ENCODE measurements at places on chromosomes 1 and 21.
A peak's percentile ranks its signal among the peaks of the same experiment; 100 is the strongest.

DNA sequence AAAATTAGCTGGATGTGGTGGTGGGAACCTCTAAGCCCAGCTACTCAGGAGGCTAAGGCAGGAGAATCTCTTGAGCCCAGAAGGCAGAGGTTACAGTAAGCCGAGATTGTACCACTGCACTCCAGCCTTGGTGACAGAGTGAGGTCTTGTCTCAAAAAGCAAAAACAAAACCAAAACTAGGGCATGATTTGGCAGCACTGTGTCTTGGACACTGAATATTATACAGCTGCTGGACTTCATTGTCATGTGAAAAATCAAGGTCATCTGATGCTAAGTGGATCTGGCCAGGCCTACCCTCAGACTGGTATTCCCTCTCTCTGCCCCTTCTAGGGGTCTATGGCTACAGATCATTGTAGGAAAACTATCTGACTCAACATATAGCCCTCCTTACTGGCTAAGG is 55.2 kb upstream of the MRPS6 start:
- DNase-seq = no peak

DNA sequence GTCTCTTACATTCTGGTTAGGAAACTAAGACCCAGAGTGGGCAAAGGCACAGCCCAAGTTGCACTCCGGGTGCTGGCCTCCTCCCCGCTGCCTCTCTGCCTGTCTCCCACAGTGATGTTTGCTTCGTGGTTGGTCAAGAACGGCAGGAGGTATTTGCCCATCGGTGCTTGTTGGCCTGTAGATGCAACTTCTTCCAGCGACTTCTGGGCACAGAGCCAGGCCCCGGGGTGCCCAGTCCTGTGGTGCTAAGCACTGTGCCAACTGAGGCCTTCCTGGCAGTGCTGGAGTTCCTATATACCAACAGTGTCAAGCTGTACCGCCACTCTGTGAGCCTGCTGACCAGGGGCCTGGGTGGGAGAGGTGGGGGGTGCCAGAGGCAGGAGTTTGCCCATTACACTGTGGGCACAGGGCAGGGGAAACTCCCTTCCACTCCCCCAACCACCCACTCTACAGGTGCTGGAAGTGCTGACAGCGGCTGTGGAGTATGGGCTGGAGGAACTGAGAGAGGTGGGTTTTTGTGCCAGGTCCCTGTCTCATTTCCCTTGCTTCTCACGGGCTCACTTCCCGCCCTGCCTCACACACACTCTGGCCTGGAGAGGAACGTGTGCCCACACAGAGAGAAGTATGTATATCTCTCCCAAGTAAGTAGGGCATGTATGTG is 1.9 kb downstream of the BTBD19 start:
- DNase-seq = peak; percentile 66

GRCh38 chr1:78492386-78492950 is 1.7 kb downstream of the PTGFR start:
- DNase-seq = no peak

DNA sequence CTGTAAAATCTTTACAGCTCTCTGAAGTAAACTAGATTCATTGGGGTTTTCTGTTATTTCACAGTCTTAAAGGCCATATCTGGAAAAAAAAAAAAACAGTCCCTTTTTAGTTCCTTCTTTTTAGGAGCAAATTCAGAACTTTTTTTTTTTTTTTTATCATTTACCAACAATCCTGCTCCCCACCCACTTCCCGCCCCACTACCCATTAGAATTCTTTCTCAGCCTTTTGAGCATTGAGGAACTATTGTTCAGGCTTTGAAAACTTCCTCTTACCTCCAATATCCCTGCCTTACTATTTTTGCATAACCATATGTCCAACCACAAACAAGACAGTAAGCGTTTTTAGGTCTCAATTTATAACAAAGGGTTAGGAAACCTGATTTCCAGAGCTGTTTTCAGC is 330.1 kb downstream of the PLPP3 start:
- DNase-seq = no peak

- no peak for DNase-seq
These were observed 347.5 kb downstream of the VAV3 start for GRCh38 chr1:107617456-107617855.

- DNase-seq = no peak
These were observed 3.2 kb downstream of the SLC1A7 start for GRCh38 chr1:53138991-53139884.

- no peak for DNase-seq
These were observed 25.1 kb downstream of the USP24 start for GRCh38 chr1:55190109-55190508.

GRCh38 chr1:212651521-212651920 is 43.0 kb downstream of the ATF3 start:
- DNase-seq = no peak

GRCh38 chr21:39319251-39319756 is 5.9 kb upstream of the BRWD1 start:
- DNase-seq = no peak

DNA sequence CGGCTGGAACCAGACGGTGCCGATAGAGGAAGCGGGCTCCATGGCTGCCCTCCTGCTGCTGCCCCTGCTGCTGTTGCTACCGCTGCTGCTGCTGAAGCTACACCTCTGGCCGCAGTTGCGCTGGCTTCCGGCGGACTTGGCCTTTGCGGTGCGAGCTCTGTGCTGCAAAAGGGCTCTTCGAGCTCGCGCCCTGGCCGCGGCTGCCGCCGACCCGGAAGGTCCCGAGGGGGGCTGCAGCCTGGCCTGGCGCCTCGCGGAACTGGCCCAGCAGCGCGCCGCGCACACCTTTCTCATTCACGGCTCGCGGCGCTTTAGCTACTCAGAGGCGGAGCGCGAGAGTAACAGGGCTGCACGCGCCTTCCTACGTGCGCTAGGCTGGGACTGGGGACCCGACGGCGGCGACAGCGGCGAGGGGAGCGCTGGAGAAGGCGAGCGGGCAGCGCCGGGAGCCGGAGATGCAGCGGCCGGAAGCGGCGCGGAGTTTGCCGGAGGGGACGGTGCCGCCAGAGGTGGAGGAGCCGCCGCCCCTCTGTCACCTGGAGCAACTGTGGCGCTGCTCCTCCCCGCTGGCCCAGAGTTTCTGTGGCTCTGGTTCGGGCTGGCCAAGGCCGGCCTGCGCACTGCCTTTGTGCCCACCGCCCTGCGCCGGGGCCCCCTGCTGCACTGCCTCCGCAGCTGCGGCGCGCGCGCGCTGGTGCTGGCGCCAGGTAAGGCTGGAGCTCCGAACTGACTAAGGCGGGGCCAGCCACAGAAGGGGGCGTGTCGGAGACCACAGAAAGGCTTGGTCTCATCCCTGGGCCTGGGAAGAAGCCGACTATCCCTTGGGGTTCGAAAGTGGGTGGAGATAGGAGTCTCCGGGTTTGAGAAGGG is 486 bp downstream of the SLC27A3 start:
- no peak for DNase-seq

DNA sequence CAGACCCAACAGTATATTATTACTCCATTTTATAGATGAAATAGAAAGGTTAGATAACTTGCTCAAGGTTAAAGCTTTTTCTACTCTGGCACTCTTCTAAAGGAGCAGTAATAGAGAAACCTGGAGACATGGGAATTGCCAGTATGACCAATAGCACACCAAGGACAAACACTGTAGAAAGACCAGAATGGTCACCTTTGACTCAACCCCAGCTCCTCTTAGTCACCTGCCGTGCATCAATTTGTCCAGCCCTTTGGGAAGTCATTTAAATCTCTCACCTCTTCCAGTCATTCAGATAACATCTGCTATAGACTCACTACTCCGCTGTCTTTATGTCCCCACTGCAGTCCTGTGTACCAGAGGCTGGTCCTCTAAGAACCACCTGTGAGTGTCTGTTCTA is 23.9 kb upstream of the SLC44A3 start:
- no peak for DNase-seq

DNA sequence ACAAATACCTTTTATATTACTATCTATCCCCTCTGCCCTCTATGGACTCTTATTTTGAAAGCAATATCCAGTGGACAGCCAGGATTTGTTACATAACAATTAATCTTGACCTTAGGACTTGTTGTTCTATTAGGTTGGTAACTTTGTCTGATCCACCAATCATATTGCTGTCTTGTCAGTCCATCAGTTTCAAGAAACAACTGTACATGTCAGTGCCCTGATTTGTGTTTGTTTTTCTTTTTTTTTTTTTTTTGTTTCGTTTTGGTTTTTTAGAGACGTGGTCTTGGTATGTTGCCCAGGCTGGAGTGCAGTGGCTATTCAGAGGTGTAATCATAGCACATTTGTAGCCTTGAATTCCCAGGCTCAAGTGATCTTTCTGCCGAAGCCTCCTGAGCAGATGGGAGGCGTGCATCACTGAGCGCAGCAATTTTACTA is 1.5 kb upstream of the SCP2 start:
- no peak for DNase-seq

GRCh38 chr1:245290836-245291235 is 136.1 kb downstream of the KIF26B start:
- no peak for DNase-seq

DNA sequence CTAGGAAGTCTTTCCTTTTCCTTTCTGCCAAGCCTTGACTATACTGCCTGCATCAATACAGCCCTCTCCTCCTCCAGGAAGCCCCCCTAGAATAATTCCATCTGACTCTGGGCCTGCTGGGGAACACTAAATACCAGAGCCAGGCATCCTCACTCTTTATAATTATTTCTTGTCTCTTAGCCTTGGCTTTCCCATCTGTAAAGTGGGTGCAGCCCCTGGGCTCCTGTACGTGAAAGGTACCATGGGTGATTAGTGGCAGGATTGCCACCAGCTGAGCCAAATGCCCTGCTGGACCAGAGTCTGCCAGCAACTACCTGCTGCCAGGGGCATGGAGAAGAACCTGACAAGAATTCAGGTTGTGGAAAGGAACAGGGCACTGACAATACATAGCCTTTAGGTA is 58.7 kb downstream of the LGR6 start:
- DNase-seq = no peak

GRCh38 chr1:193569096-193569982 is 382.9 kb upstream of the B3GALT2 start:
- no peak for DNase-seq

DNA sequence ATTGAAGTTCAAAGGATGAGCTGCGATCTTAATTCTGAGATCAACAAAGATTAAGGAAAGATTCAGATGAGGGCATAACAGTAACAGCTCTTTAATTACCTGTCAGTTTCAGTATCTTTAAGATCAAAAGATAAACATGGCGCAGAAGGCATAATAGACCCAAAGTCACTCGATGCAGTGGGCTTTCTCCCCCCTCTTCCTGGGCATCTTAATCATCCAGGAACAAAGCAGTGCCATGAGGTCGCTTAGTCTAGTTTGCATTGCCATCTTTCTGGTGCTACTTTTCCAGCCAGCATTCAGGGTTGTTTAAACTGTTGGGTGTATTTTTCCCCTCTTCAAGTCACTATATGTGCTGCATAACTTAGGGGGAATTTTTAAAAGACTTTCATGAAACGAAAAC is 72.3 kb downstream of the HUNK start:
- no peak for DNase-seq

- peak; percentile 56 for DNase-seq
These were observed 6.9 kb upstream of the IL22RA1 start for GRCh38 chr1:24149866-24150233.

DNA sequence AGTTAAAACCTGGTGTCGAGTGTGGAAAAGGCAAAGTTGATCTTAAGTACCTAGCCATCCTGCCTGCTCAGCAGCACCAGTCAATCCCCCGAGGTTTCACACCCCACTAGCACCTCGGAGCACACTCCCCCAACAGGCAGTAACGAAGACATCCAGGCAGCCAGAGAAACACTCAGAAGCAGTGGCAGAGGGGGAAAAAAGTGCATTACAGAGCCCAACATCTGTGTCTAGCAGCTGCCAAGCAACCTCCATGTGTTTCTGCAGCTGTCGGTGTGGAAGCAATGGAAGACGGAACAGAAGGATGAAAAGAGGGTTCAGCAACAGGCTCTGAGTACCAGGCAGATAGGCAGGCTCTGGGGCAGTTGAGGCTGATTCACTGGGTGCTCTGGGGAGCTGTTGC is 73.4 kb upstream of the PROX1 start:
- DNase-seq = no peak

DNA sequence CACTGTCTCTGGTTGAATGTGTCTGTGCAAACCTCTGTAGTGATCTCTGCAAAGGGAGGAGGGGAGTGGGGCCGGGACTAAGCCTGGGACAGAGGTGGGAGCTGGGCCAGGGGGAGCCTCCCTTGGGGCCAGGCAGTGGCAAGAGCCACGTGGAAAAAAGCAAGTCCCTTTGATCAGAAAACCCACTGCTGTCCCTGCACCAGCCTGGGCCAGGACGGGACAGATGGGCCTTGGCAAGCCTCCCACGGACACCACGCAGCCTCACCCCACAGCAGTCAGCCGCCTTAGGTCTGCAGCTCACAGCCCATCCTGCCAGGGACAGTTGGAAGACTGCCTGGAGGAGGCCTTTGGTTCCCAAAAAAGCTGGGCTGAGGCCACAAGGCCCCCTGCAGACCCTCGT is 11.7 kb upstream of the TRAPPC10 start:
- DNase-seq = no peak

- DNase-seq = no peak
These were observed 616 bp upstream of the LAX1 start for GRCh38 chr1:203764105-203765028.

DNA sequence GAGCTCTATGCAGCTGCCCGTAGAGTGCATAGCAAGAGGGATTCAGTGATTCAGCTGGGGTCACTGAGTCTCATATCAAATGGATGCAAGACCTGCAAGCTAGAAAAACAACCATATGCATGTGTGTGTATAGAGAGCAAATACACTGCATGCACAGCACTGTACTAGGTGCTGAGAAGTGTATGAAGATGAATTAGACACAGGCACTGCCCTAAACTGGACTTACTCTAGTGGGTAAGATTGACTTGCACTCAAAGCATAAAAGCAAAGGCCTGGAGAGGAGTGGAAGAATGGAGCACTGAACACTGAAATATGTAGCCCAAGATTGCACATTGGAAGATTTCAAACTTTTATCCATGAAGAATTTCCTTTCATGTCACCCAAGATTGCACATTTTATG is 5.5 kb upstream of the GBP1 start:
- DNase-seq = no peak

DNA sequence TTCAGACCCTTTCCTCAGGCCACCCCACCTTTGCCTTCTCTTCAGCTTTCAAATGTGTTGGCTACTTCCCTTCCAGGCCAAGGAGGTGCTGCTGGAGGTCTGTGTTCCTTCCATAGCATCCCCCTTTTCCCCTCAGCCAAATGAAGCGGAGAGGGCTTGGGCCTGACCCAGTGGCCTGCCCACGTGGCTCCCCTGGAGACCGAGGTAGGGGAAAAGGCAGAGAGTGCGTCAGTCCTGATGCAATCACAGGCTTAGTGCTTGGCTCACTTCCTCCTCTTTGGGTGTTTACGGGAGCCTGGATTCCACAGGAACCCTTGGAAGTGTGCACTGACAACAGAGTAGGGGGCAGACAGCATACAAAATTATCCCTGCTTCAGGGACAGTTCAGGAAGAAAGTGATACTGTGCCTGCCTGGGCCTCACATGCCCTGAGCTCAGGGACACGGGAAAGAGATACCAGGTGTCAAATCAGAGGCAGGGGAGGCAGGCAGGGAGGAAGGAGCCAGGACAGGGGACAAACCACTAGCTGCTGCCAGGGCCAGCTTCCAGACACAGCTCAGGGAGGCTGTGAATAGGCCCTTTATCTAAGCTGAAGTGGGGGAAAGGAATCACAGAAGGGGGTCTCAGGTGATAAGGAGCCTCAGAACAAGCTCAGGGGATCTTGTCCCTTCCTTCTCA is 16.6 kb upstream of the PTP4A2 start:
- no peak for DNase-seq

- no peak for DNase-seq
These were observed 2.3 kb downstream of the VPS26C start for GRCh38 chr21:37264808-37265207.

GRCh38 chr21:45146801-45147200 is 72.4 kb downstream of the ADARB1 start:
- no peak for DNase-seq

- DNase-seq = no peak
These were observed 9.9 kb downstream of the SNRPE start for GRCh38 chr1:203871114-203871880.

GRCh38 chr1:155011437-155012025 is 8.9 kb downstream of the ZBTB7B start:
- DNase-seq = no peak

Data from hematopoietic multipotent progenitor cell treated with erythropoietin and hydrocortisone succinate and interleukin-3 and kit ligand, for 17 days (in vitro differentiated cells).